Fibroblast of lung (primary cell): ENCODE measurements at places on chromosomes 12 and 14. TPM values are rescaled to one million over a fixed set of nuclear protein-coding genes. Genes with fewer than 3 reads are reported as not detected.
A peak's percentile ranks its signal among the peaks of the same experiment; 100 is the strongest.

- DNase-seq, result peak; percentile 46
These were observed 12.1 kb downstream of the ZFHX2 start for GRCh38 chr14:23539248-23540140.

DNA sequence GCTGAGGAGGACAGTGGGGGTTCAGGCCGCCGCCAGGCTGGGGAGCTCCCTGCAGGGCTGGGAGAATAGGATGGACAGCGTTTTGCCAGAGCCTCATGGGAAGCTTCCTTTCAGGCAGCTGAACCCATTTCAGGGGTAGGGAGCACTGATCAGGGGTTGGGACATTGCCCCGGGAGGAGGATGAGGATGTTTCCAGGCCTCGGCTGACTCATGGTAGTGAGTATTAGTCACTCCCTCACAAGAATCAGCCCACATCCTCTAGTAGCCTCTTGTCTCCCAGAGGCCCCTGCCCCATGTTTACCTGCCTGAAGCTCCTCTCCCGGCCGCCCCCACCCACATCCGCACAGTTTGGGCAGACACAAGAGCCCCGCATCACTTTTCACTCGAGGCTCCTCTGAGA is 89.8 kb downstream of the ZFP36L1 start:
- DNase-seq, result peak; percentile 65

GRCh38 chr12:106892075-106892474 is 63.6 kb upstream of the TMEM263 start:
- DNase-seq, result no peak

DNA sequence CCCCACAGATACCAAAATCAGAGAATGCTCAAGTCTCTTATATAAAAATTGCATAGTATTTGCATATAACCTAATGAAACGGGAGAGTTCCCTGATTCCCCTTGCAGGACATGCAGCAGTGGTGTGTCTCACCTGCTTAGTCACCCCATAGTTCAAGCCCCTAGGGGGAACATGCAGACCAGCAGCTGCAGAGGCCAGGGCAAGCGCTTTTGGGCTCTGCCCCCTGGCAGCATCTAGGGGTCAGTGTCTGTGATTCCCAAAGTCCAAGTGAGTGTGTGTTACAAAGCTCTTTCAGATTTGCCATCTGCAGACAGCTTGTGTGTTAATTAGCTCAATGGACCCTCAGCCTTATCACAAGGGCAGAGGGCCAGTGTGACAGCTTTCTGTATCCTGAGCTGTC is 110.1 kb downstream of the DNAI7 start:
- DNase-seq, result no peak

CCDC196 gene
- not detected in 2 replicates for total RNA-seq

- no peak for DNase-seq
These were observed 205.6 kb downstream of the KIF26A start for GRCh38 chr14:104343690-104344640.

SMCO3 gene
- total RNA-seq, result 0.17 TPM in 1 of 2 replicates, not detected in the other

GRCh38 chr12:45357539-45358417 is 141.9 kb downstream of the ANO6 start:
- no peak for DNase-seq

- no peak for DNase-seq
These were observed 204.6 kb upstream of the SLC38A2 start for GRCh38 chr12:46577063-46577776.

CPNE6 gene
- not detected in 2 replicates for total RNA-seq

DNA sequence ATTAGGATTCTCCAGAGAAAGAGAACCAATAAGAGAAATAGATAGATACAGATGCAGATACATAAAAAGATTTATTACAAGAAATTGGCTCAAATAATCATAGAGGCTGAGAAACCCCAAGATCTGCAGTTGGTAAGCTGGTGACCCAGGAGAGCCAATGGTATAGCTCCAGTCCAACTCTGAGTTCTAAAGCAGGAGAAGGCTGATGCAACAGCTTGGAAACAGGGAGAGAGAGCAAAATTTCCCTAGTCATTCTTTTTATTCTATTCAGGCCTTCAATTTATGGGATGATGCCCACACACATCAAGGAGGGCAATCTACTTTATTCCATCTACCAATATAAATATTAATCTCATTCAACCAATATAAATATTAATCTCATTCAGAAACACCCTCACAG is 218.2 kb downstream of the PRKD1 start:
- peak; percentile 76 for DNase-seq

- DNase-seq, result no peak
These were observed 40.2 kb downstream of the RASSF9 start for GRCh38 chr12:85796001-85796400.

DNA sequence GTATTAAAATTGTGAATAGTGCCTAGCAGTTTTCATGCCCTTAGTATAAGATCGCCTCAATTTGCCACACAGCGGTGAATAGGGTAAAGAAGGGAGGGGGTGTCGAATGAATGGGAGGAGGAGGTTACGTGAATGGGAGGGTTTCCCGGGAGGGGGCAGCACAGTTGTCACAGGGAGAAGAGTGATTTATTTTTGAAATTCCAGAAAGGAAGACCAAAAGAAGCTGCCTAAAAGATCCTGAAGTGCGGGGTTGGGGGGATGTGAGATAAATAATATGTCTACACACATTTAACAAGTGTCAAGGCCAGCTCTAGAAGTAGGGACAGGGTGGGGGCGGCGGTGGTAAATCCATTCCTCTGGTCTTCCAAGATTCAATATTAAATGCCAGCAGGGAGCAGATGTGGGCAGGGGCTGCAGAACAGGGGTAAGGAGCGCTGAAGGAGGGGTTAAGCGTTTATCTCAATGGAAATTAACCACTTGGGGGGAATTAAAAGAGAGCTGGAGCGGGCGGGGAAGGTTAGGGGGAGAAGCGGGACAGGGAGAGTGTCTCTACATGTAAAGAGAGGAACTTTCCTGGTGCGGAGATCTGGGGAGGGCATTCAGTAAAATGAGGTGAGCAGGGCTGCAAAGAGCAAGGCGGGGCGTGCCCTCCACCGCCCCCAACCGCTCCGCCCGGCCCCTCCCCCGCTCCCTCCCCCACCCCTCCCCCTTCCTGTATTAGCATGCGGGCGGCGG is 867 bp downstream of the C12orf42 start:
- no peak for DNase-seq

AMIGO2 gene
- total RNA-seq, result 2.3 and 6.9 TPM in 2 replicates

DNA sequence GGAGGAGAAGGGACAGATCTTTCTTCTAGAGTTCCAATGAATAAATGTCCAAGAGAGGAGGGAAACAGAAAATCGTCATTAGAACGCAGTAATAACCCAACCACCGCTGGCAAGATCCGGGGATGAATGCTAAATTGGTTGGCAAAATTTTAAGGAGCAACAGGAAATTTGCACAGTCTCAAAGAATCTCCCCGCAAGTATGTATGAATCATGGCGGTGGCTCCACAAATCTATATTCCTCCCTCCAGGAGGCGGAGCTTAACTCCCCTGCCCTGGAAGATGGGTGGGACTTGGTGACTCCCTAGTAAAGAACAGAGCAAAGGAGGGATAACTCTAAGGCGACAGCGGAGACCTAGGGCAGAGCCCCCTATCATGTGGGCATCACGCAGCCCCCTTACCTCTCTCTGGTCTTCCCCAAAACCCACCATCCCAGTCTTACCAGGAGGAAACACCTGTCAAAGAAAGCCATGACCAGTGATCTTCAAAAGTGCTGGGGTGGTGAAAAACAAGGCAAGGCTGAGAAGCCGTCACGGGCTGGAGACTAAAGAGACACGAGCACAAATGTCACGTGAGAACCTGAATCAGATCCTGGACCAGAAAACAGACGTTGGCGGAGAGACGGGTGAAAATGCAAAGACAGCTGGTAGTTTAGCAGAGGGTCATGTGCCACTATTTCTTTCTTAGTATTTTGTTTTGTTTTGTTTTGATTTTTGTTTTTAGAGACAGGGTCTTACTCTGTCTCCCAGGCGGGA is 125.8 kb downstream of the NCOR2 start:
- peak; percentile 87 for DNase-seq

DNA sequence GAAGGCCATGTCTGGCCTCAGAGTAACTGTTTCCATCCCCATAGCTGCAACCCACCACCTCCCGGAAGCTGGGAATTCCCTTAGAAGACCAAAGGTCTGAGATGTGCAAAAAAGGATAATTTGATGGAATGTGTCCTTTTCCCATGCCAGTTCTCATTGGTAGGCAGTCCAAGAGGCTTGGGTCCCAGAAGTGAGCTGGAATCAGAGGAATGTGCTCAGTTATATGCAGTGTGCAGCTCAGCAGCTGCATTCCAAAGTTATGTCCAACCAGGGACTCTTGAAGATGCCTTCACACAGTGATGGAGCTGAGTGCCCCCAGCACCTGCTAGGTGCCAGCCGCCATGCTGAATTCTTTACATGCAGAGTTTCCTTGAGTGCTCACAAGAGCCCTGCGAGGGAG is 583.9 kb upstream of the TBX3 start:
- no peak for DNase-seq

- no peak for DNase-seq
These were observed 269.9 kb upstream of the PLEKHG7 start for GRCh38 chr12:92432724-92433441.

TAS2R19 gene
- 3.1 and 5.3 TPM in 2 replicates for total RNA-seq

CDKL1 gene
- total RNA-seq, result 14.1 and 22.8 TPM in 2 replicates

- no peak for DNase-seq
These were observed 92.2 kb downstream of the FLRT2 start for GRCh38 chr14:85622106-85622505.

DNA sequence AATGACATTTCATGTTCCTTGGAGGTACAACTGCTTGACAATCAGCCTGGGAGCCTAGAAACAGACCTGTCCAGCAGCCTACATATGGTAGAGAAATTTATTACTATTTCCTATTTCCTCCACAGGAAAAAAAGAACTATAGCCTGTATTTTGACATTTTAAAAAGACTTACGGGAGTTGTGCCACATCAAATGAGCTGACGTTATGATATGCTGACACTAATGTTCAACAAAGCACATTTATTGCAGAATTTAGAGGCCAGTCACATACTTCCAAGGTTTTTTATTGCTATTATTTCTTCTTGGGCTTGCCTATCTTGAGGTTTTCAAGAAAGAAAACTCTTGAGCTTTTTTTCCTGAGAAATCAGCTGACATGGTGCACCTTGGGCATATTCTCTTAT is 305.3 kb downstream of the LRIG3 start:
- no peak for DNase-seq

GRCh38 chr12:69007101-69007854 is 74.3 kb upstream of the CPM start:
- peak; percentile 98 for DNase-seq

DNA sequence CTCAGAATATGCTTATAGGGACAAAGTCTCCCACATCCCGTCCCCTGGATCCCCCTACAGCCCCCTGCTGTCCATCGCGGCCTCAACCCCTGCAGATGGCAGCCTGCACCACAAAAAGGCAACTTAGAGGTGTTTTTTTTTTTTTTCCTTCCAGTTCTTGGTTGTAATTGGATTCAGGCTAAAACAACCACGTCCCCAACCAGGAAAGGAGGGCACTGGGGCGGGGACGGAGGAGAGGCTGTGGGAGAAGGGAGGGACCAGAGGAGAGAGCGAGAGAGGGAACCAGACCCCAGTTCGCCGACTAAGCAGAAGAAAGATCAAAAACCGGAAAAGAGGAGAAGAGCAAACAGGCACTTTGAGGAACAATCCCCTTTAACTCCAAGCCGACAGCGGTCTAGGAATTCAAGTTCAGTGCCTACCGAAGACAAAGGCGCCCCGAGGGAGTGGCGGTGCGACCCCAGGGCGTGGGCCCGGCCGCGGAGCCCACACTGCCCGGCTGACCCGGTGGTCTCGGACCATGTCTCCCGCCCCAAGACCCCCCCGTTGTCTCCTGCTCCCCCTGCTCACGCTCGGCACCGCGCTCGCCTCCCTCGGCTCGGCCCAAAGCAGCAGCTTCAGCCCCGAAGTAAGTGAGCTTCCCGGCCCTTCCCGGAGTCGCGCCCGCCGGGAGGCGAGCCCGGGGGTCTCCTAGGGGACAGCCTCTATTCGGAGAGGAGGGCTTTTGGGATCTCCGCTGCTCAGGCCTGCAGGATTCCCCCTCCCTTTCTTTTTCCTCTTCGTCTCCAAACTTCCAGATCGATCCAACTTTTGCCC is at the start of gene MMP14:
MMP14 (plus strand) TSS at position 285 of the 813 bp plus-strand sequence; CDS start at position 518, 233 bp downstream.
- DNase-seq, result peak; percentile 94

TAS2R31 gene
- 2.6 and 3.6 TPM in 2 replicates for total RNA-seq

DNA sequence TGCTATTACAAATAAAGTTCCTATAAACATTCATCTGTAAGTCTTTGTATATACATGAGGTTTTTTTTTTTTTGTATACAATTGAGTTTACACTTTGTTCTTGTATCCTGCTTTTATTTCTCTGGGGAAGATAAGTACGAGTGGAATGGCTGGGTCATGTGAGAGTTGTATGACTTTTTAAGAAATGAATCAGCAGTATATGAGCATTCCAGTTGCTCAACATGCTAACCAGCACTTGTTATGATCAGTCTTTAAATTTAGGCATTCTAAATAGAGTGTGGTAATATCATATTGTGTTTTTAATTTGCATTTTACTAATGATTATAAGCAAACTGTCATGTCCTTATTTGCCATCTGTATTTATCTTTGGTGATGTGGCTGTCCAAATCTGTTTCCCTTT is 44.7 kb upstream of the AMIGO2 start:
- peak; percentile 51 for DNase-seq

CIDEB gene
- 0.33 and 0.51 TPM in 2 replicates for total RNA-seq

DNA sequence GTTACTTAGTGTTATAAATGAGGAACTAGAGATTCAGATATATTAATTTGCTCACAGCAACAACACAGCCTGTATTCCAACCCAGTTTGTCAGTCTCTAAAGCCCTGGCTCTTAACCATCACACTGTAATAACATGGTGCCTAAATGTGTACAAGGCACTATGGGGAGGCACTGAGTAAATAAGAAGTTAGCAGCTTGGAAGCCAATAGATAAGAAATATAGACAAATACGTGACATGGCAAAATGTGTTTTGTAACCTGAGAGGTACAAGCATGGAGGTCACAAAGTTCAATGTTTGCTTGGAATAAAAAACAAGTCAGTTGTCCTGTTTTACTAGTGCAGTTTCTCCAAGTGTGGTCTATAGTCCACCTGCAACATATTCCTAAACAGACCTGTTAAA is 16.3 kb upstream of the SLCO1A2 start:
- DNase-seq, result no peak

GRCh38 chr14:22386924-22387775 is 201.9 kb downstream of the DAD1 start:
- peak; percentile 62 for DNase-seq

DNA sequence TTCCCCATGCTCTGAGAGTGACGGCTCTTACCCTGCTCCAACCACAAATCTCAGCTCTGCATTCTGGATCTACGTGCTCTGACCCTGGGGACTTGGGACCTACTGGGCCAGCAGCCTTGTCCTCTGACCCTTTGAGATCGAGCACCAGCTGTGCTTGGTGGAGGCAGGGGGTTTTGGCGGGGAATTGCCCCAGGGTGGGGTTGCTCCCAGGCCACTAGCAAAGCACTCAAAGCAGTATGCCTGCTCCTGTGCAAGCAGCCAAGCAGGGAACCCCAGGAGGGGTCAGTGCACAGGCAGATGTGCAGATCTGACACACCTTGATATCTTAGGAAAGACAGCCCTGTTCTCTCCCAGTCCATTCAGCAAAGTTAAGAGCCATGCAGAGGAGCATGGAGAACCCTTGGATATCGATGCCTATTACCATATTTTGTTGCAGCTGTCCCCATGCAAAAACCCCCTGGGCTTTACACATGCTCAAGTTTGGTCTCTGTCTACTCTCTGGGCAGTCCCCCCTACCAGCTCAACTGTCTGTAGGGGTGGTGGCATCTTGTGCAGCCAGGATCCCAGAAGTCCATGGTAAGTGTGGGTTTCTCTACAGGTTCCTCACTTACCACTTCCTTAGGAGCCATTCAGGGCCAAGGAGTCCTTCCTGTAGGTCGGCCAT is 319.0 kb downstream of the TMTC2 start:
- no peak for DNase-seq
